ENCODE measurements at places on chromosomes 2 and 18.

- DNase-seq = no peak
Observed at GRCh38 chr2:8103085-8103708, 578.7 kb upstream of the ID2 start.

GRCh38 chr2:165452327-165452726 lies 17.2 kb upstream of the CSRNP3 start:
- no peak for DNase-seq

GRCh38 chr2:38260972-38261371 lies 116.1 kb downstream of the ATL2 start:
- DNase-seq = no peak

GRCh38 chr2:235806986-235807750 lies 313.3 kb downstream of the AGAP1 start:
- no peak for DNase-seq

GRCh38 chr2:156673333-156673615 lies 237.1 kb downstream of the GPD2 start:
- DNase-seq = no peak

- DNase-seq = no peak
Observed at GRCh38 chr2:158729873-158730620, 65.1 kb upstream of the DAPL1 start.

DNA sequence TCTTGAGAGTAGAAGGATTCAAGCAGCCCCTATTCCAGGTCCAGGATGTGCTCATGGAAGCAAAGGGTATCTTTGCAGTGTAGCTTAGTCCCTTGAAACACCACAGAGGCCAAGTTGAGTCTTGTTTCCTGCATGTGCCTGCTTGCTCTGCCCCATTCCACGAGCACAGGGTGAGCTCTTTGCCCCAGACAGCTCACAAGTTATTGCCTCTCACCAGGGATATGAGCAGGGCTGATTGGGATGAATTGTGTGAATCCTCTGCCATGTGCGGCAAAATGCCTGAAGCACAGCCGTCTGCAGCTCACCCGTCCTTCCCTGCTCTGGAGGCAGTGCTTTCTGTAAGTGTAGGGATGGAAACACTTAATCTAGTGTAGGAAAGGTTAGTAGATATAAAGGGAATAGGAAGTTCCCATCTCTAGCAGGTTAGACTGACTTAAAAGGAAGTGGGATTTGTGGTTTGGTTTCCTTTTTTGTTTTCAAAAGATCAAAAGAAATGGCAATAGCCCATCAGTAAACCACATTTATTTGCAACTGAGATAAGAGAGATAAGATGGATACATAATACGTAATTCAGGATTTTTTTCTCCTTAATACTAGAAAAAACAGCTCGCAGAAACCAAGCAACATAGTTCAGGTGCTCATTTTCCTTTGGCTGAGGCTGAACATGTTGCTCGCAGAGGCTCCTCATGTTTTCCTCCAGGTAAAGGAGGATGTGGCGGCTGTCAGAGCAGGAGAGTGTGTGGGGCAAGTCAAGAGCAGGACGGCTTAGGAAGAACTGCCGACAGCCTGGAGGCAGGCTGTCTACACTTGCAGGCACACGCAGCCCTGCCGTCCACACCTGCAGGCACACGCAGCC lies 41.4 kb downstream of the TMEM182 start:
- DNase-seq = no peak

GRCh38 chr2:85589982-85590791 lies 5.4 kb upstream of the RNF181 start:
- no peak for DNase-seq

DNA sequence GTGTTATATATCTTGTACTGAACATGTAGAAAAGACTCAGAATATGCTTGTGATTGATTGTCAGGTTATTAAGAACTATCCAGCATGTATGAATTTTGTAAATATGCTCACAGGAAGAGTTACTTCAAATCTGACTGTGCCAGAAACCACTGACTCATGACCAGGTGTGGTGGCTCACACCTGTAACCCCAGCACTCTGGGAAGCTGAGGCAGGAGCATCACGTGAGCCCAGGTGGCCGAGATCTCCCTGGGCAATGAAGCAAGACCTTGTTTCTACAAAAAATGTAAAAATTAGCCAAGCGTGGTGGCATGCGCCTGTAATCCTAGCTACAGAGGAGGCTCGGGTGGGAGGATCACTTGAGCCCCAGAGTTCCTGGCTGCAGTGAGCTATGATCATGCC lies 126.6 kb downstream of the COMMD1 start:
- no peak for DNase-seq

DNA sequence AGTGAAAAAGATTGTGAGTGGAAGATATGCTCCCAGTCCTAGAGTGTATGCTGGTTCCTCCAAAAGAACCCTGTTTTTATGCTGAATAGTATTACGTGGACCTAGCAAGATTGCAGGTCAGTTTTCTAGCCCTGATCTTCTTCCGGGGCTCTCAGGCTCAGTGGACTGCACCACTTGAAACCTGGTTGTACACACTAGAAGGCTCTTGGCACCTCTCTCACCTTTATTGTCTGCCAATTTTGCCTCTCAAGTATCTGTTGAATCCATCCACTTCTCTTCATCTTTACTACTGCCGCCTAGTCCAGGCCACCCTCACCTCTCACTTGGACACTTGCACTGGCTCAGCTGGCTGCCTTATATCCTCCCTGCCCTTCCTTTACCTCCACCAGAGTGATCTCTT lies 16.8 kb downstream of the TTC39C start:
- no peak for DNase-seq

All from stimulated activated CD4-positive, alpha-beta T cell treated with anti-CD3 and anti-CD28 coated beads, Interleukin-2, amount 100 ng/mL, for 4 hours (primary cell).